ENCODE measurements at places on chromosomes 3 and 15. TPM values are rescaled to one million over a fixed set of nuclear protein-coding genes. Genes with fewer than 3 reads are reported as not detected.

Gene SLC2A2
- total RNA-seq, result not detected

GRCh38 chr3:96994988-96995387 is 180.6 kb downstream of the EPHA6 start:
- DNase-seq, result no peak

GRCh38 chr3:197711973-197712707 is 24.6 kb downstream of the RUBCN start:
- DNase-seq, result peak; percentile 86

- DNase-seq, result no peak
Measured at GRCh38 chr3:108623504-108623903, 34.0 kb downstream of the DZIP3 start.

- DNase-seq, result no peak
Measured at GRCh38 chr15:84604826-84605553, 4.2 kb downstream of the ZSCAN2 start.

GRCh38 chr15:93557696-93558095 is 468.7 kb upstream of the RGMA start:
- DNase-seq, result no peak

GRCh38 chr3:29137601-29138000 is 143.3 kb upstream of the RBMS3 start:
- DNase-seq, result no peak

GRCh38 chr3:188185717-188186251 is 31.8 kb downstream of the LPP start:
- no peak for DNase-seq

DNA sequence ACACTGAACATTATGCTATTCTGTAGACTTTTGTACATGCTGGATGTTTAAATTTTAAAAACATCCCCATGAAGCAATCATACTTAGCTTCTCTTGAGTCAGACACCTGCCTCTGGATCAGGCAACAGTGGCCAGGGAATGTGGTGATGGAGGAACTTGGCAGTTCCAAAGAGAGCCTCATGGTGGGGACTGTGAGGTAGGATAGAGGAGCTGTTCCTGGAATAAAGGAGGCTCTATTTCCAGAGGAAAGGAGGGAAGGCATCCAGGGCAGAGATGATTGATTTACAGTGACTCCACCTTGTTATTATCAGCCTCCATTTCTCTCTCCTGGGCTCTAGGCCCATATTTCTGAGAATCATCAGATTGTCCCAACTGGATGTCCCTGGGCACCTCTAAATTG is 35.0 kb upstream of the ABHD17C start:
- no peak for DNase-seq

DNA sequence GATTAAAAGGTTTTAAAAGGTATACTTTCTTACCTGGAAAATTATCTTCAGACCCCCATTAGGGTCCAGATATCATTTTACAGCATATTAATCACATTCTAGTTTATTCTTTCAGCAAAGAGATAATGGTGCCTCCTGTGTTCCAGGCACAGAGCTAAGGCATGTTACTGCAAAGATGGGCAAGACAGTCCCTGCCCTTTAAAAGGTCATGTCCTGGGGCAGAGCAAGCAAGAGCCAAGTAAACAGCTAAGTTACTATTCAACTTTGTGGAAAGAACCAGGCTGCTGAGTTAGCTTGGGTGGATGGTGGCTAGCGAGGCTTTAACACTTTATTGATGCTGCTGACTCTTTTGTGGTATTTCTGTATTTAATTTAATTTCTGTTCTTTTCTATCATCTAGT is 75.0 kb downstream of the LRRC28 start:
- no peak for DNase-seq

DNA sequence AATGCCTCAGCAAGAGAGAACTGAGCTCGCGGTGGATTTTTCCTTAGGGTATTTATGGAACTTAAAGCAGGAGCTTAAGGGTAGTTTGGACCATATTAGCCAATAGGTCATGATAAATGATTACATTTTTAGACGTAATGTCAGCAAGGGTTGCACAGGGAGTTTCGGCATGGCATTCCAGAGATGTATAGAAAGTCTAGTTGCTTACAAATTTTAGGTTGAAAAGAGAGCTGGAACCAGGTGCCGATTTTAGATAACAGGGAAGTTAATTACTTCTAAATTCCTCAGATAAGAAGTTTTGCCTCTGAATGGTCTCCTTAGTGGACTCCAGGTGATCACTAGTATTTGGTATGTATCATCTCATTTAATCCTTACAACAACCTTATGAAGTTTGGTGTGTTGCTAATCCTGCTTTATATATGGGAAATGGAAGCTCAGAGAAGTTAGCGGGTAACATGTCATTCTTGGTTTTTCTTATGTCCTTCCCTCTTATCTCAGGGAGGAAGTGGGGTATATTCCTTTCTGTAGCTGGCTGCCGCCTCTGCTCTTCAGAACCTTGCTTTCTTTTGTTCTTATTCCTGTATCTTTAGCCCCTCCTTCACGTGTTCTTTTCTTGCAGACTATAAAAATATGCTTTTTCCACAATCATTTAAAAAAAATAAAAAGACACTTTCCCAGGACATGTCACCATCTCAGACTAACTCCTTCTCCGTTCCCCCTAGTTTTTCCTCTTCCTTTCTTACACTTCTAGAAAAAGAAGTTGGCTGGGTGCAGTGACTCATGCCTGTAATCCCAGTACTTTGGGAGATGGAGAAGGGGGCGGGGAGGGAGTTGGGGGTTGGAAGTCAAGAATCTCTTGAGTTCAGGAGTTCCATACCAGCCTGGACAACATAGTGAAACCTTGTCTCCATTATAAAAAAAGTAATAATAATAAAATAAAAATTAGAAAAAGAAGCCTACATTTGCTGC is 25.7 kb downstream of the IQGAP1 start:
- no peak for DNase-seq

Gene DHX36
- total RNA-seq, result 31.9 TPM

Gene FES
- 11.9 TPM for total RNA-seq

- peak; percentile 17 for DNase-seq
Measured at GRCh38 chr3:90007778-90008499, 900.5 kb downstream of the EPHA3 start.

Gene SLC7A14
- not detected for total RNA-seq

DNA sequence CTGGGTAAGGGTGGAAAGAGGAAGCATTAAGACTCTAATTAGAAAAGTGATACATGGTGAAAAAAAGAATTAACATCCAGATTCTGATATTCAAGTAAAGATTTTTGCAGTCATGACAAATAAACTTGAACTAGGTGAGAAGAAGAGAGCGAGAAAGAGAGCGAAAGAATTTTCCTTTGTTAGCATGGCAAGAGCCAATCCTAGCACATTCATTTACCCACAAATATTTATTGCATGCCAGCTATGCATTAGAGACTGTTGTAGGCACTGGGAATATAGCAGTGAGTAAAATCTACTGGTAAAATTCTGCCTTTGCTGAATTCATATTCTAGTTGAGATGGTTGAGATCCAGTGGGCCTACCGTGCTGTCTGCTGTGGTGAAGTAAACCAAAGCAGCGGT is 177.9 kb upstream of the DPH6 start:
- DNase-seq, result no peak

DNA sequence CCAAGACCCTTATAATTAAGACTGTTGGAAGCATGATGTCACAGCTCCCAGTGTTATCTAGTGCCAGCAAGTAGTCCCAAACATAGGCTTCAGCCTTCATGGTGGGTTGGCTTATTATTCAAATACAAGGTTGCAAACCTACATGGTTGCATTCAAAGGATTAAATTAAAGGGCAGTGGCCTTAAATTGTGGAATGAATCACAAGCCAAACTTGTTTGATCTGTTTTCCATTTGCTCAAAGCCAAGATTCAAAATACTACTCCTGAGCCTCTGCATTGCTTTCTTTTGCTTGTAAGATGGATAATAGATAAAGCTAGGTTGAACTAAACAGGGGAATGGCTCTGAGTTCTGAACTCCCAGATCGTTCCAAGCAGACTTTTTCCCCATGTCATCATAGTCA is 52.4 kb upstream of the GNB4 start:
- no peak for DNase-seq

DNA sequence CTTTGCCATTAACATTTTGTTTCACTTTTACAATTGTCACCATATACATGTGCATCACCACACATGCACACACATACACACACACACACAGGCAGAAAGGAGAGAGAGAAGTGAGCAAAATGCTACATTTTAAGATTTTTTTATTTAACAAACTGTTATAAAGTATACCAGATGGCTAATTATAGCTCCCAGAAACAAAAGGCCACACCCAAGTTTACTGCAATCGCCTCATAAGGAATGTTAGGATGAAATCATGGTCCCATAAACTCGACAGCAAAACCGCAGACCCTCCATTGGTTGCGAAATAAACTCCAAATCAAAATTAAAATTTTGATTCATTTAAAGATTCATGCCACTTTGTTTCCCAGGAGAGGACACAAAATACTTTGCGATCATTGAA is 16.1 kb upstream of the C15orf61 start:
- DNase-seq, result no peak

- no peak for DNase-seq
Measured at GRCh38 chr3:98743071-98743470, 20.1 kb upstream of the ST3GAL6 start.

- DNase-seq, result no peak
Measured at GRCh38 chr3:141243271-141243707, 11.7 kb downstream of the PXYLP1 start.

GRCh38 chr3:126676919-126677705 is 22.2 kb upstream of the TXNRD3 start:
- DNase-seq, result no peak

DNA sequence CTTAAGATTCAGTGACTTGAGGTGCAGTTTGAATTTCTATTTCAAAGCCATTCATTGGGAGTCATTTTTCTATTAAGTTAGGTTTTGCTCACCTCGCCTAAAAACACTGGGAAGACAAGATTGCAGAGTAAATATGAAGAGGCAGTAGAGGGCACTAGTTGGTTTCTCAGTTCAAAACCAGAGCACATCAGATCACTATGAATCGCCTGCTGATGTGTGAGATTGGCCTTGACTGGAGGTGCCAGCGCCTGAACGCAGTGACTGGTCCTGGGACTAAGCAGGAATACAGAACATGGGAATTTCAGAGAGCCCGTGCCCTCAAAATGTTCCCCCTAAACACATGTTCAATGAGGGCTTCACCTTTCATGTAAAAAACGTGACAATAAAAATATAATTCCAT is 229.0 kb downstream of the ITPR1 start:
- DNase-seq, result no peak

GRCh38 chr3:142273501-142273900 is 48.1 kb upstream of the GK5 start:
- DNase-seq, result no peak

Gene ZIC1
- total RNA-seq, result not detected

GRCh38 chr3:99858469-99858868 is 40.8 kb downstream of the CMSS1 start:
- no peak for DNase-seq

GRCh38 chr15:25372298-25372697 is 66.5 kb downstream of the UBE3A start:
- DNase-seq, result no peak

DNA sequence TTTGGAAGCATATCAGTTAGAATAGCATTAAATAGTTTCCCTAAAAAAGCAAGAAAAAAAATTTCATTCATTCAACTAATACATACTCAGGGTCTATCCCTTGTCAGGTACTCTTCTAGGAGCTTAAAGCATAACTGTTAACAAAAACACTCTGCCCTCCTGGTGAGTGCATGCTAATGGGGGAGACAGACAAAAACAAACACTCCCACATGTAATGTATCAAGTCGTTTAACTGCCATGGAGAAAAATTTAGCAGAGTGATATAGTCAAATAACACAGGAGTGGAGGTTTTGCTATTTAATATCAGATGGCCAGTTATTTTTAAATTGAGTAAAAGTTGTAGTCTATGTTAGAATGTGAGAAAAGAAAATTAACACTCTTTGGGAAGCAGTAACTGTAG is 254.5 kb upstream of the RARB start:
- DNase-seq, result no peak

Gene ARGFX
- total RNA-seq, result not detected

GRCh38 chr3:114902691-114903101 is 244.4 kb downstream of the ZBTB20 start:
- no peak for DNase-seq

DNA sequence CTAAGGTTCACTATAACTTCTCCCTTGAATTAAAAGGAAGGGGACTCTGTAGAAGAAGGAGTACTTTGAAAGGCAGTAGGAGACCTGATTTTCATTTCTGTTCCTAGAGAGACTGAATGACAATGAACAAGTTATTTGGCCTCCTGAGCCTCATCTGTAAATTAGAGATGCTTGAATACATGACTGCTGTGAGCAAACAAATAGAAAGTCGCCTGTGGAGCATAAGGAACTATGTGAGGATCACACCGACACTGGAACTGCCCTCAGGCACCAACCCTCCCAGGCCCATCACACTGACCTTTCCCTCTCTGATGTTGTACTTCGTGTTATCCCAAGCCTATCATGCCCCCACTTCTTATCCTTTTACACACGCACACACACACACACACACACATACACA is 48.6 kb downstream of the IMPG2 start:
- DNase-seq, result no peak

GRCh38 chr3:195692354-195692685 is 28.5 kb upstream of the MUC20 start:
- DNase-seq, result no peak
